Sigmoid colon (tissue), 7 donors: ENCODE measurements at places on chromosomes 16 and 17. TPM values are rescaled to one million over a fixed set of nuclear protein-coding genes. Genes with fewer than 3 reads are reported as not detected.

Gene STH
- not detected for total RNA-seq

Gene RAPGEFL1
- total RNA-seq: 4.2 TPM

Gene OR1D2
- total RNA-seq: not detected

Gene PITPNC1
- total RNA-seq: 3.6 TPM

Gene C17orf50
- total RNA-seq: not detected

Gene HEATR9
- total RNA-seq: not detected

Gene NPIPA2
- total RNA-seq: 0.71 TPM

Gene CASKIN1
- total RNA-seq: 0.55 TPM

Gene CSF3
- 23.3 TPM for total RNA-seq

Gene BEAN1
- total RNA-seq: not detected

Gene PHLPP2
- 15.8 TPM for total RNA-seq

DNA sequence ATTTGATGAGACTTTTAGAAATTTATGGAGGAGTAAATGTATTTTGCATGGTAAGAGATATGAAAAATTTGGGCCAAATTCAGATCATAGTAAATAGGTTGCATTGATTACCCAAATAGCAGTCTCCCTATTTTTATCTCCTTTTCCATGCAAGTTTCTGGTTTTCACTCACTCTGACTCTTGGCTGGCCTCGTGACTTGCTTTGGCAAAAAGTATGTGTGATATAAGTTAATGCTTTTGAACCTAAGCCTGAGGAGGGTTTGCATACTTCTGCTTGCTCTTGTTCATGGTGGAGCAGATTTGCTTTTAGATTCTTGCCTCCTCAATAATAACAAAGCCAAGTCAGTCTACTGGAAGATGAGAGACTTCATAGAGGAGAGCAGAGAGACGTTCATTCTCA, 1045.9 kb upstream of the CDH8 start:
- H3K4me1 ChIP-seq: no peaks in the 10 kb centered on the region
- no peaks in the 10 kb centered on the region for H3K27me3 ChIP-seq
- H3K4me3 ChIP-seq: no peak overlapping the region
- DNase-seq: no peak
- H3K36me3 ChIP-seq: no peaks in the 10 kb centered on the region

- no peak overlapping the region for H3K27ac ChIP-seq
- no peak for DNase-seq
- no peaks in the 10 kb centered on the region for H3K27me3 ChIP-seq
Observed at GRCh38 chr16:57118461-57119084, 26.2 kb downstream of the CPNE2 start.

- peaks cover 79% of the 10 kb centered on the region for H3K4me1 ChIP-seq
- H3K27ac ChIP-seq: peak overlapping the region; percentile 95
- H3K27me3 ChIP-seq: no peaks in the 10 kb centered on the region
- peak; percentile 98 for DNase-seq
- no peaks in the 10 kb centered on the region for H3K36me3 ChIP-seq
Observed at GRCh38 chr16:17313085-17313611, 157.6 kb downstream of the XYLT1 start.

GRCh38 chr17:63722403-63722802, 19.2 kb downstream of the STRADA start:
- H3K4me3 ChIP-seq: no peak overlapping the region
- H3K27me3 ChIP-seq: no peaks in the 10 kb centered on the region
- H3K27ac ChIP-seq: no peak overlapping the region
- no peaks in the 10 kb centered on the region for H3K36me3 ChIP-seq
- no peaks in the 10 kb centered on the region for H3K4me1 ChIP-seq
- no peak for DNase-seq

DNA sequence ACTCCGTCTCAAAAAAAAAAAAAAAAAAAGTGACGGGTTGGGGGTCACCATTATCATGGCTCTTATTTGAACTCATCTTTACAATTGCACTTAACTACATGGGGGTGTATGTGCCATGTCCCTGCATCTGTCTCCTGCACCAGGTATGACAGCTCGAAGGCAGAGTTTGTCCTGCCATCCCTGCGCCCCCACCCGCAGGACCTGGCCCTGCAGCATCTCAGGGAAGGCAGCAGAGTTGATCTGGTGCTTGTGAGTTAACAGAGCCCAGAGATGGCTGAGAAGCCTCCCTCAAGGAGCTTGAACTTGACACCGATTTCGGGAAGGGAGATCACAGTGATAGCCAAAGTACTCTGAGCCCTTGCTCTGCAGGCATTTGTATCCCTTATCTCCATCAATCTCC, 44.8 kb downstream of the C16orf82 start:
- H3K36me3 ChIP-seq: no peaks in the 10 kb centered on the region
- H3K4me3 ChIP-seq: no peak overlapping the region
- H3K27ac ChIP-seq: no peak overlapping the region
- no peak for DNase-seq
- H3K4me1 ChIP-seq: no peaks in the 10 kb centered on the region

DNA sequence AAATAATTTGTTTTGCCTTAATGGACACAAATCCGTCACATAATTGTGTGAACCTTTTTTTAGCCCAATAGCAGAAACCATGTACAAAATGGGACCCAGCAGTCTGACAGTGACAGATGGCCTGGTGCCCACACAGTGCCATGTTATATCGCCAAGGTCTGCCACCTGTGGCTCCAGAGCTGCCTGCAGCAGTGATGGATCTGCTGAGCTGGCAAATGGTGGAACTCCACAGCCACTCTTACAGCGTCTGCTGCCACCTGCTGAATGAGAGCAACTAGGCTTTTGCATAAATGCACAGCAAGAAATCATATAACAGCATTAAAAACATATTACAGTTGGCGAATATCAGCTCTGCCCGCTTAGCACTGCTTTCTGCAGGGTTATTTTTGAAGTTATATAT, 59.4 kb downstream of the NUP93 start:
- no peaks in the 10 kb centered on the region for H3K36me3 ChIP-seq
- DNase-seq: no peak
- H3K4me3 ChIP-seq: no peak overlapping the region
- no peaks in the 10 kb centered on the region for H3K27me3 ChIP-seq
- no peaks in the 10 kb centered on the region for H3K4me1 ChIP-seq

GRCh38 chr17:43679911-43680310, 18.2 kb upstream of the MEOX1 start:
- no peak overlapping the region for H3K4me3 ChIP-seq
- H3K27me3 ChIP-seq: no peaks in the 10 kb centered on the region
- no peak overlapping the region for H3K27ac ChIP-seq
- DNase-seq: no peak
- no peaks in the 10 kb centered on the region for H3K36me3 ChIP-seq

DNA sequence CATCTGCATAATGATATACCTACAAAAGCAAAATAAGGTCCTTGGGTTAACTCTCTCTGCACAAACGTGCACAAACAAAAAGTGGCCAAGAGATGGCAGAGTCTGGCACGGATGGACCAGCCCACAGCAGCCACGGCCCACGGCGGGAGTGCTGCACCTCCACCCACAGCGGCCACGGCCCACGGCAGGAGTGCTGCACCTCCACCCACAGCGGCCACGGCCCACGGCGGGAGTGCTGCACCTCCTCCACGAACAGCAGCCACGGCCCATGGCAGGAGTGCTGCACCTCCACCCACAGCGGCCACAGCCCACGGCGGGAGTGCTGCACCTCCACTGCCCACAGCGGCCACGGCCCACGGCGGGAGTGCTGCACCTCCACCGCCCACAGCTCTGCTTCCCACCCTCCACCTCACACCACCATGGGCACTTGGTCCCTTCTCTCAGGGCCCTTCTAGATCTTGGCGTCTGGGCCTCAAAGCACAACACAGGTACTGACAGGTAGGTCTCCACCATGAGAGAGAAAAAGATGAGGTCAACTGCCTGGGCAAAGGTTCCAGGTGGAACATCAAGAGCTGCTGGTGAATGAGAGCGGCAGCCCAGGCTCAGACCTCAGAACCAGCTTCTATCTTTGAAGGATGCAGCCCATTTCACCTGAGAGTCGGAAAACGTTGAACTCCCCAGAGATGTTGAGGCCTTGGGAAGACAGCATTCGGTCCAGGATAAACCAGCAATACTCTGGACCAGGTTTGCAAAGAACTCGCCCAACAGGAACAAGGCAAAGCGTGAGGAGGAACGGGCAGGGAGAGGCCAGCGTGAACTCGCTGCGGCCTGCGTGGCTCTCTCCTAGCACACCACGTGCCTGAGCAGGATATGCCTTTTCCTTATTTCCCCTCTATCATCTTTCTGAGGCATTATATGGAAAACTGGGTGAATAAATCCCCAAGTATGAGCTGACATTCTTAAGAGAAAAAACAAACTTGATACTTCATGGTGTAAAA, 124.5 kb downstream of the ZNF778 start:
- no peaks in the 10 kb centered on the region for H3K27me3 ChIP-seq
- no peak for DNase-seq
- H3K4me1 ChIP-seq: peaks cover 35% of the 10 kb centered on the region
- H3K4me3 ChIP-seq: no peak overlapping the region
- no peak overlapping the region for H3K27ac ChIP-seq
- H3K36me3 ChIP-seq: no peaks in the 10 kb centered on the region

- H3K36me3 ChIP-seq: no peaks in the 10 kb centered on the region
- H3K27ac ChIP-seq: peak within 1 kb of the TSS; percentile 78
- no peak within 1 kb of the TSS for H3K4me3 ChIP-seq
- no peak for DNase-seq
- H3K4me1 ChIP-seq: peaks cover 29% of the 10 kb centered on the region
Observed at GRCh38 chr17:28370035-28370743, at the start of gene VTN. Gene VTN (minus strand): TSS chr17:28370307. CDS start chr17:28370203, 104 bp downstream.

- DNase-seq: no peak
- no peak overlapping the region for H3K4me3 ChIP-seq
- H3K36me3 ChIP-seq: no peaks in the 10 kb centered on the region
- no peaks in the 10 kb centered on the region for H3K27me3 ChIP-seq
- peaks cover 17% of the 10 kb centered on the region for H3K4me1 ChIP-seq
Observed at GRCh38 chr17:55458978-55459377, 37.3 kb upstream of the MMD start.

GRCh38 chr17:55705847-55706246, 16.8 kb downstream of the TMEM100 start:
- H3K36me3 ChIP-seq: no peaks in the 10 kb centered on the region
- H3K27me3 ChIP-seq: no peaks in the 10 kb centered on the region
- H3K4me1 ChIP-seq: peaks cover 22% of the 10 kb centered on the region
- DNase-seq: no peak
- no peak overlapping the region for H3K27ac ChIP-seq

- no peaks in the 10 kb centered on the region for H3K4me1 ChIP-seq
- no peak overlapping the region for H3K4me3 ChIP-seq
- H3K27me3 ChIP-seq: no peaks in the 10 kb centered on the region
- no peaks in the 10 kb centered on the region for H3K36me3 ChIP-seq
- no peak overlapping the region for H3K27ac ChIP-seq
Observed at GRCh38 chr17:33942414-33942813, 312.7 kb upstream of the CCL2 start.

GRCh38 chr17:17420082-17420481, 56.7 kb upstream of the MED9 start:
- H3K36me3 ChIP-seq: no peaks in the 10 kb centered on the region
- DNase-seq: peak; percentile 65
- H3K4me3 ChIP-seq: no peak overlapping the region
- no peaks in the 10 kb centered on the region for H3K4me1 ChIP-seq
- H3K27ac ChIP-seq: peak overlapping the region; percentile 38
- H3K27me3 ChIP-seq: no peaks in the 10 kb centered on the region

GRCh38 chr16:81551151-81551808, 106.7 kb downstream of the CMIP start:
- DNase-seq: no peak
- H3K36me3 ChIP-seq: no peaks in the 10 kb centered on the region

- H3K36me3 ChIP-seq: peaks cover 22% of the 10 kb centered on the region
- no peaks in the 10 kb centered on the region for H3K27me3 ChIP-seq
- no peaks in the 10 kb centered on the region for H3K4me1 ChIP-seq
- peak within 1 kb of the TSS; percentile 46 for H3K4me3 ChIP-seq
- peak; percentile 89 for DNase-seq
Observed at GRCh38 chr16:29811896-29812665, at the start of gene PRRT2. Gene PRRT2 (plus strand): TSS chr16:29812193. CDS start chr16:29813055, 862 bp downstream.

- H3K27me3 ChIP-seq: no peaks in the 10 kb centered on the region
- no peak for DNase-seq
- H3K4me1 ChIP-seq: no peaks in the 10 kb centered on the region
- H3K27ac ChIP-seq: no peak overlapping the region
- no peaks in the 10 kb centered on the region for H3K36me3 ChIP-seq
Observed at GRCh38 chr16:65688301-65688700, 566.4 kb upstream of the CDH11 start.
